ENCODE measurements at places on chromosomes 12 and 14. TPM values are rescaled to one million over a fixed set of nuclear protein-coding genes. Genes with fewer than 3 reads are reported as not detected.

Gene SLC16A7
- 44.2 TPM for total RNA-seq

Gene ACSS3
- total RNA-seq, result 32.9 TPM

Gene HRK
- under 0.01 TPM for total RNA-seq

Gene SIX6
- not detected for total RNA-seq

Gene SAMD4A
- 25.9 TPM for total RNA-seq

Gene BHLHE41
- total RNA-seq, result 2.3 TPM

Gene FICD
- 8.6 TPM for total RNA-seq

Measured in fibroblast of lung (primary cell).